Posterior vena cava (tissue), 2 donors: ENCODE measurements at places on chromosomes 1 and 21.

- no peak for DNase-seq
Measured at GRCh38 chr1:222940095-222940494, 125.3 kb downstream of the DISP1 start.

DNA sequence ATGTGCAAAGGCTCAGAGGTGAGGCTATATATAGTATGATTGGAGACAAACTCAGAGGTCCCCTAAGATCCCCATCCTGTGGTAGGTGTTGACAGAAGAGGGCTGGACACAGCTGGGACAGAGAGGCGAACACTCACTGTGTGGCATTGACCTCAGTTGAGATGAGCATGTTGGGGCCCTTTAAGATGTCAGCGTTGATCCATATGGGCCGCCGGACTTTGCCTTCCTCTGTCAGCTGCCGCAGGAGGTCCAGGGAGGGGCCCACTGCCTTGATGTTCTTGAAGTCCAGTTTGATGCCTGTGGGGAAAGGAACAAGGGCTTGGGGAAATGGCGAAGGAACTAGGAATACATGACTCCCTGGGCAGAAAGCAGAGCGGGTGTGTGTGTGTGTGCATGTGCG lies 8.8 kb downstream of the FAM151A start:
- DNase-seq: peak; percentile 58

GRCh38 chr21:30072496-30072895 lies 94.1 kb downstream of the CLDN17 start:
- DNase-seq: no peak

- no peak for DNase-seq
Measured at GRCh38 chr1:91098299-91098906, 76.6 kb upstream of the ZNF644 start.

DNA sequence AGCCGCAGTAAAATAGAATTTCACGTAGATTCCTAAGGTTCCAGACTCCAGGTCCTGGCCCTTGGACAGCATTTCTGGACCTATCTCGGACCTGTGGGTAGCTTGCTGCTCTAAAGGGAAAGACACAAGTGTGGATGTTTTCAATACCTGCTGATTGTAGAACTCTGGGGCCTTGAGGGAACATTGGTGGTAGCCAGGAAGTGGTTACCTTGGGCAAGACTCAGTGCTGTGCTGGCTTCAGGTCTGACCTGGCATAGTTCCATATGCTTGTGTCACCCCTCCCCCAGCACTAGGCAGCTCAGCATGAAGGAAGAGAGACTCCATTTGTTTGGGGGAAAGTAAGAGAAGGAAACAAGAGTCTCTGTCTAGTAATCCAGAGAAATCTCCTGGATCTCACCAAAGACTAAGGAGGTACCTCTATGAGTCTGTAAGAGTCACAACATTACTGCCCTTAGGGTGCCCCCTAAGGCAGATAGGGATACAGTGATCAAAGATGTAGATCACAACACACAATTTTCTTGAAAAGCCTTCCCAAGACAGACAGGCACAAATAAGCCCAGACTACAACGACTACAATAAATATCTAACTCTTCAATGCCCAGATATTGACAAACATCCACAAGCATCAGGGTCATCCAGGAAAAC lies 398.8 kb downstream of the TGFB2 start:
- DNase-seq: no peak

DNA sequence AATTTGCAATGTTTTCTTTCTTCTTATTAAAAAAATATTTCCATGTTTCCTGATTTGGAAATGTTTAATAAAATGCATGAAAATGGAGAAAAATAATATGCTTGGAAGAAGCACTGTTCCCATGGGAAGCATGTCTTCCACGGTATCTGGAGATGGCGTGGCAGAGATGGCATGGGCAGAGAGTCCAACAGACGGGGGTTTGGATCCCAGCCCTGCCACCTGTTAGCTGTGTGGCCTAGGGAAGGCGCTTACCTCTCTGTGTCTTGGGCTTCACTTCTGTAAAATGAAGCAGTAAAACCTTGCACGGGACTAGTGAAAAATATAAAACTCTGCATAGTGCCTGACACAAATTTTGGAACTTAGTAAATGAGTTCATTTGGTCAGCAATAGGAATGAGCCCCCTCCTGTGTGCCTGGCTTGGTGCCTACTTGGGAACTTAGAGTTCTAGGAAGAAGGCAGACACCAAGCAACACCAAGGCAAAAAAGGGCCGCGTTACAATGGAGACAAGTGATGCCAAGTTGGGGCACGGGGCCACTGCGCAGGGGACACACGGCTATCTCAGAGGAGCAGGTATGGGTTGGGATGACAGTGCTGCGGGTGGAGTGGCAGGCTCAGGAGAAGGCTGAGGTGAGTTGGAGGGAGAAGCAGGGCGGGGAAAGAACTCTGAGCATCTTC lies 124.2 kb downstream of the KCNN3 start:
- DNase-seq: no peak

DNA sequence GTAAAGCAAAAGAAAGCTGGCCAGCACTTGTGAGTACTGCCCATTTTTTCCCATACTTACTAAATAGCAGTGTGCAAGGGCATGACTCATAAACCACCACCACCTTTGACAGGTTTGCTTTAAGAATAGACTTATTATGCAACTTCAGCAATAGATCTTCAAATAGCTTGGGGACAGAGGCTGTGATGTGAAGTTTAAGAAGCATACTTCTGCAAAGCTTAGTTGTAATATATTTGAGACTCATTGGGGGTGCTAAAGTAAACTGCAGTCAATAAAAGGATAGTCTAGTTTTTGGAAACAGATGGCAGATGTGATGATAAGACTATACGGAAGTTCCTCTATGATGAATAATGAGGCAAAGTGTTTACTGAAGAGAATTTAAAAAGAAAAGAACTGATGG lies 210.0 kb downstream of the PLA2G4A start:
- no peak for DNase-seq

DNA sequence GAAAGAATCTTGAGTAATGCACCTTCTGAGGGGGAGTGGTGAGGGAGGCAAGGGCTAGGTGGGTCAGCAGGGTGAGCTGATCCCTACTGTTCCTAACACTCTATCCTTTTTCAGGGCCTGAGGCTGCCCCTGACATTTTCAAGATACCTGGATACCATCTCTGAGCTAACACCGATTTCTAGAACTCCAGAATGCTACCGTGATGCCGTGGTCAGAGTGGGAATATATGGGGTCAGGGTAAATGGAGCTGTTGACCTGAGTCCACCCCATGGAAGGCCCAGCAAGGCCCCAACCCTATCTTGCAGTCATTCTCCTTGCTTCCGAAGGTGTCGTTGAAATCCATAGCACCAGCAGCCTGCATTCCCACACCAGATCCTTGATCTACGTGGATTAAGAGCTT lies 18.0 kb upstream of the PTPRF start:
- no peak for DNase-seq

DNA sequence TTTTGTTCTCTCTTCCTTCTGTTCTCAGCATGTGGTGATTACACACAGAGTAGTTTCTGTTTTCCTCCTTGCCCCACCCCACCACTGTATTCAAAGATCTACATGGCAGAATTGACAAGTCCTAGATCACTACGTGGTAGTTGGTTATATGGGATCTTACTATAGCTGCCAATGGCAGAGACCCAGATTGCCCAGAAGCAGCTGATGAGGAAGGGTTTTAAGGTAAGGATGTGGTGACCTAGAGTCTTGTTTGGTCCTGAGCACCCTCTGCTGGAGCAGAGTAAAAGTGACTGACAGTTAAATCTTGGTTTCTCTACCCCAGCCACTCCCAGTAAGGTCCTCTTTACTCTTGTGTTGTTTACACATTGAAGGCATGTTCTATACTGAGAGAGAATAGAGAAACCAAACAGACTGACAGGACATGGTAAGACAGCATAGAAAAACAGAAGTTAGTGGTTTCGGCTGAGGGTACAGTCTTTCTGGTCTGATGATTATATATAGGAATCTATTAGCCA lies 22.8 kb upstream of the STRIP1 start:
- no peak for DNase-seq

DNA sequence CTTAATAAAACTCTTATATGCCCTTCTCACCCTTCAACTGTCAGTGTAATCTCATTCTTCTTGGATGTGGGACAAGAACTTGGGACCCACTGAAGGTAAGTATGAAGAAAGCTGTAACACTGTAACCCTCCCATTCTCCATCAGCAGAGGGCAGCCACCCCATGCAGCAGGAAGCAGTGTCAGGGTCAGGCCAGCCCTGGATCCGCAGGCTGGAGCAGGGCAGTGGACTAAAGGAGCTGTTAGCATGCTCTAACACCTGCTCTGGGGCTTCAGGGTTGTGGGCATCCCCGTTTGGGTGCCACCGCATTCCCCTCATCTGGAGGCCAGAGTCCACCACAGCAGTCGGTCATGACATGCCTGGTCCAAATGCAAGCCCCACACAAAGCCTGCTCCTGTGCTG lies 156.5 kb downstream of the HIVEP3 start:
- peak; percentile 23 for DNase-seq

- DNase-seq: no peak
Measured at GRCh38 chr1:12407050-12407961, 177.5 kb downstream of the VPS13D start.

GRCh38 chr21:41321211-41321907 lies 4.8 kb downstream of the FAM3B start:
- no peak for DNase-seq

- DNase-seq: no peak
Measured at GRCh38 chr1:88595355-88596002, 88.6 kb upstream of the PKN2 start.

GRCh38 chr1:5933676-5934057 lies 58.6 kb downstream of the NPHP4 start:
- DNase-seq: no peak

- no peak for DNase-seq
Measured at GRCh38 chr1:31795096-31795675, 20.6 kb downstream of the SPOCD1 start.

GRCh38 chr1:64545118-64545843 lies 75.4 kb downstream of the CACHD1 start:
- DNase-seq: no peak

DNA sequence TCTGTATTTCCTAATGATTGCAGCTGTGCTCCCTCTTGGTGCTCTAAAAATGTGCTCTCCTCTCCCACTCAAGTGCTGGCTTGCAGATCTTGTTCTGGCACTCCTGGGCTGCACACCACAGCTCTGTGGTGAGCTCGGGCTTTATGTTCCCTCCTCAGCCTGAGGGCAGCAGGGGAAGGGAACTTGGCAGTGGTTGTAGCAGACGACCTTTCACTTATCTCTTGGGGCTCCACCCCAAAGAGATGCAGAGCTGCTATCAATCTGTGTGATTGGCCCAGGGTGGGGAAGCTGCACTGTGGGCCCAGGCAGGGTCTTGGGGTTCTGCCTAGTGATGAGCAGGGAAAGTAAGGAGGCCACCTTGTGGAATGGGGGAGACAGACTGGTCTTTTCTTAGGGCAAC lies 143.5 kb upstream of the GORAB start:
- DNase-seq: no peak

- no peak for DNase-seq
Measured at GRCh38 chr1:155269381-155269780, 3.9 kb downstream of the CLK2 start.

DNA sequence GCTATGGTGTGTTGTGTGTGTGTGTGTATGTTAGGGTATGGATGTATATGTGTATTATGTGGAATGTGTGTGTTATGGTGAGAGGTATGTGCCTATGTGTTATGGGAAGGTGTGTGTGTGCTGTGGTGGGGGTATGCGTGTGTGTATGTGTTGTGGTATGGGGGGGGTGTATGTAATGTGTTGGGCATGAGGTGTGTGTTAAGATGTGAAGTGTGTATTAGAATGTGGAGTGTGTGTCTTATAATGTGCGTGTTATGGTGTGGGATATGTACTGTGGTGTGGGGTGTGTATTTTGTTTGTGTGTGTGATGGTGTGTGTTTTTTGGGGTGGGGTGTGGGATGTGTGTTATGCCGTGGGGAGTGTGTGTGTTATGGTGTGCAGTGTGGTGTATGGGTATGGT lies 242.5 kb downstream of the RHOU start:
- no peak for DNase-seq

DNA sequence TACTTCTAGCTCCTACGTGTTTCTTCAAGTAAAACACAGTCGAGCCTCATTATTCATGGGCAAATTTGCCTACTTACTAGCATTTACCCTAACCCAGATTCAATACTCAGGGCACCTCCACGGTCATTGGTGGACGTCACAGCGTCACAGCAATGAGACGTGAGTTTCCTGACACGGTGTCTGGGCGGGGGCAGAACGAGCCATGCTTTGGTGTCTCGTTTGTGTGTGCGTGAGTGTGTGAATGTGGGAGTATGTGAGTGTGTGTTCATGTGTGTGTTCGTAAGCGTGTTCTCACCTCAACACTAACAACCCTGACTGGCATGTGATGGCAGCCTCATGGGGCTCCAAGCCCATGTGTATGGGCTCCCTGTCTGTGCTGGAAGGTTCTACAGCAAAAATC lies 17.5 kb upstream of the COL18A1 start:
- DNase-seq: peak; percentile 63

- no peak for DNase-seq
Measured at GRCh38 chr1:116832932-116833578, 76.7 kb upstream of the PTGFRN start.

DNA sequence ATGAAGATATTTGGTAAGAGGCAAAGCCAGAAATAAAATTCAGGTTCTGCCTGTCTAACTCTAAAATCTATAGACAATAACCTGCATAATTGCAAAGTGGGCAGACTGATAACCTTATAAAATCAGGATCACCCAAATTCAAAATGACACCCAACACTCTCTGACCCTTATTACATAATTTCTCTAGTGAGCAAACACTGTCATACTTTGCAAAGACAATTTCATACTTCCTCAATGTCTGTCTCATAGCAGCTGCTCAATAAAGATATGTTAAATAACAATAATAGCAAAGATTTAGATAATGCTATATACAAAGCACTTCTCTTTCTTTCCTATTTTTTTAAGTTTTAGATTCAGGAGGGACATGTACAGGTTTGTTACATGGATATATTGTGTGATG lies 118.5 kb downstream of the UCHL5 start:
- no peak for DNase-seq

DNA sequence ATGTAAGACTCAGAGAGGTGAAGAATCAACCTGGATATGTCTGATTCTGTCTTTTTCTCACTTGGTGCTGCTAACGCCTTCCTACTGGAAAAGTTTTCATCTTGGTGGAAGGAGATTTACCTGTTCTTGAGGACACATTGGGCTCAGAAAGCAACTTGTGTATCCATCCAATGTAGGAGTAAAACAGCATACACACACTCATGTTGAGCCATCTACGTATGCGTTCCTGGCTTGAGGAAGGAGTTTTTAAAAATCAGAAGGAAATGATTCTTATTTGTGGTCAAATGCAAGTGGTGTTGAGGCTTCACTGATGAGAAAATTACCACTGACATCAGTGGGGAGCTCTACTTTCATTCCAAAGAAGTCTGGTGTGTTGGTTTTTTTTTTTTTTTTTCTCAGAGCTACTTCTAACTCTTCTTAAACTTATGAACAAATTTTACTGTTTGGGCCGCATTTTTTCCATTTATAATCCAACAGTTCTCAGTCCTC lies 25.6 kb downstream of the XCL2 start:
- no peak for DNase-seq

DNA sequence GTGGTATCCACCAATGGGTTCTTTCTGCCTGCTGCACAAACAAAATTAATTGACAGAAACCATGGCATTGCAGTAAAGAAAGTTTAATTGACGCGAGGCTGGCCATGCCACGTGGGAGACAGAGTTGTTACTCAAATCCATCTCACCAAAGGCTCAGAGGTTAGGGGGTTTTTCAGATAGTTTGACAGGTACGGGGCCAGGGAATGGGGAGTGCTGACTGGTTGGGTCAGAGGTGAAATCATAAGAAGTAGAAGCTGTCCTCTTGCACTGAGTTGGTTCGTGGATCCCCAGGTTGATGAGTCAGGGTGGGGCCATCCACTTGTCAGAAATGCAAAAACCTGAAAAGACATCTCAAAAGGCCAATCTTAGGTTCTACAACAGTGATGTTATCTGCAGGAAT lies 941 bp upstream of the TBCE start:
- DNase-seq: no peak
